Vagina (tissue), 2 donors: ENCODE measurements at places on chromosomes 11 and 22. TPM values are rescaled to one million over a fixed set of nuclear protein-coding genes. Genes with fewer than 3 reads are reported as not detected.

- no peak overlapping the region for H3K4me3 ChIP-seq
- no peaks in the 10 kb centered on the region for H3K36me3 ChIP-seq
- H3K27ac ChIP-seq, result no peak overlapping the region
Observed at GRCh38 chr11:108694846-108695245, 30.0 kb downstream of the DDX10 start.

- no peaks in the 10 kb centered on the region for H3K36me3 ChIP-seq
- DNase-seq, result no peak
- H3K27ac ChIP-seq, result no peak overlapping the region
- H3K4me1 ChIP-seq, result no peaks in the 10 kb centered on the region
Observed at GRCh38 chr22:26322179-26322905, 106.7 kb upstream of the ASPHD2 start.

DNA sequence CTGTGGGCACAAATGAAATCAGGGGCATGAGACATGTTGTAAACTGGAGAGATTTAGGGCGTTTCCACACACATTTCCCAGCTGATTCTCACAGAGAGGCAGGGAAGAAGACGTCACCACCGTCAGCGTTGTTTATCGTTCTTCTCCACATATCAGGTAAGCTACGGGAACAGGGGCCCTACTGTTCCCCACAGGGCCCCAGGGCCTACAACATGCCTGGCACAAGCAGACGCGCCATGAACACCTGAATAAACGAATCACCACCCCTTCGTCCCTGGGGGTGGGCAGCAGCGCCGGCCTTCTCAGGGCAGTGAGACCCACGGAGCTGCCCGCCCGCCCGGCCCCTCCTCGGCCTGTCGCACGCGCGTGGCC lies 342 bp downstream of the EFCAB6 start:
- DNase-seq, result peak; percentile 80
- H3K27me3 ChIP-seq, result no peaks in the 10 kb centered on the region
- H3K4me3 ChIP-seq, result peak overlapping the region; percentile 91
- peak overlapping the region; percentile 74 for H3K27ac ChIP-seq

- no peak overlapping the region for H3K27ac ChIP-seq
- no peaks in the 10 kb centered on the region for H3K27me3 ChIP-seq
- DNase-seq, result no peak
- no peak overlapping the region for H3K4me3 ChIP-seq
- peaks cover 6% of the 10 kb centered on the region for H3K4me1 ChIP-seq
- no peaks in the 10 kb centered on the region for H3K36me3 ChIP-seq
Observed at GRCh38 chr11:34787348-34787747, 128.8 kb downstream of the APIP start.

DNA sequence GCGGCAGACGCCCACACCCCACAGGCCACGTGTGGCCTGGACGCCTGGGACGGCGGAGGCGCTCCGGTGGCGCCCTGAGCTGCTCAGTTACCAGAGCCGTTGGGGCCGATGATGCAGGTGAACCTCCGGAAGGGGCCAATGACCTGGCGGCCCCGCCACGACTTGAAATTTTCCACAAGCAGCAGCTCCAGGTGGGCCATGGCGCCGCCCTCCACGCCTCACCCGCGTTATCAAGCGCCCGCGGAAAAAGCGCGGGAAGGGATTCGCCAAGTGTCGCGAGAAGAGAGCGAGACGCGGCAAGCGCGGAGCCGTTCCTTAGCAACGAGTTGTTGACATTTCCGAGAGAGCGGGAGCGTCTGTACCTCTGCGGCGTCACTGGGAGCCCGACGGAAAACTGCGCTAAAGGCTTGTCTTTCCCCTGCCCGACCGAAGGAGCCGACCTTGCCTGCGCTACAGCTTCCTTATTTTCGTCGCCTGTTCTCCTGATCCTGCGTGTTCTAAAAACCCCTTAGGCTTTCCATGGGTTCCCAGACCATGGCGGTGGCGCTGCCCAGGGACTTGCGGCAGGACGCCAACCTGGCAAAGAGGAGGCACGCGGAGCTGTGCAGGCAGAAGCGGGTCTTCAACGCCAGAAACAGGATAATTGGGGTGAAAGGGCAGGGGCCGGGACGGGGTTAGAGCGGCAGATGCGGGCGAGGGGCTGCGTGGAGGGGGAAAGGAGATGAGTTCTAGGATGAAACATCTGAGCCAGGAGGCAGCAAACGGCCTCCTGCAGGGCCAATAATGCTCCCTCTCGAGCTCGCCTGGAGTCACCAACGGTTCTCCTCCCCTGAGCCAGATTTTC lies at the start of the genes RIBC2 and SMC1B:
Gene RIBC2 (plus strand): TSS at position 326 of the 844 bp plus-strand sequence. CDS start 194 bp downstream, at position 520.
Gene SMC1B (minus strand): TSS at position 232 of the 844 bp plus-strand sequence. CDS start 32 bp downstream, at position 200.
- no peak for DNase-seq
- H3K4me3 ChIP-seq, result peak within 1 kb of the TSS; percentile 51
- H3K27me3 ChIP-seq, result no peaks in the 10 kb centered on the region
- H3K27ac ChIP-seq, result peak within 1 kb of the TSS; percentile 66
- H3K4me1 ChIP-seq, result peaks cover 14% of the 10 kb centered on the region

DNA sequence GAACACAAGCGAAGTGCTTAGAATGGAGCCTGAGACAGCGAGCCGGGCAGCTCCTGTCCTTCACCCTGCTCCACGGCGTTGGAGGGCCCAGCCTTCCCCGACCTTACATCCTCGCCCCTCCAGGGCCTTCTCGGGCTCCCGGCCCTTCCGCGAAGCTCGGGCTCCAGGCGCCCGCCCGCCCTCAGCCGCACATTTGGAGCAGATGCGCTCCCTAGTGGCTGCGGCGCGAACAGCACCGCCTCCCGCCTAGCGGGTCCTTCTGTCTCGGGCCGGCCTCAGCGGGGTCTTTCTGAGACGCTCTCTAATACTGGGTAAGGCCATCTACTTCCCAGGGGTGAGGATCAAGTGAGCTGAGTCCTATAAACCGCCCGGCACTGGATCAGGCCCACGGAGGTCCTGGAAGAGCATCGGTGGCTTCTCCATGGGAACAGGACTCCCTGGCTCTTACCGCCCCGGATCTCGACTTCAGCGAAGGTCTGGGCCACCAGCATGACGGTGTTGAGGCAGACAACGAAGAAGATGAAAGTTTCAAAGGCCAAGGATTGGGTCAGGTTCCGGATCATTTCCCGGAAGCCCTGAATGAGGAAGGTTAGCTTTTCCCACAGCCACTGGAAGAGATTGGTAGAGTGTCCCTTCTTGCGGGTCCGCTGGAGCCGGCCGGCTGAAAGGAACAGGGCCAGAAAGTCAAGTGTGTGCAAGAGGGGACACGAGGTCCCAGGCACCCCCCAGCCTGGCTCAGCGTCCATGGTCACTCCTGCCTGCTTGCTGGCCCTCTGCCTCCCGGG lies 3.7 kb downstream of the CATSPER1 start:
- no peak for DNase-seq
- H3K4me3 ChIP-seq, result peak overlapping the region; percentile 8
- H3K27me3 ChIP-seq, result no peaks in the 10 kb centered on the region
- H3K4me1 ChIP-seq, result peaks cover 4% of the 10 kb centered on the region

- no peaks in the 10 kb centered on the region for H3K36me3 ChIP-seq
- H3K4me1 ChIP-seq, result peaks cover 18% of the 10 kb centered on the region
- H3K27me3 ChIP-seq, result no peaks in the 10 kb centered on the region
- peak; percentile 81 for DNase-seq
- H3K4me3 ChIP-seq, result no peak overlapping the region
- H3K27ac ChIP-seq, result no peak overlapping the region
Observed at GRCh38 chr11:71298761-71299181, 46.4 kb upstream of the SHANK2 start.

- H3K27me3 ChIP-seq, result no peaks in the 10 kb centered on the region
- no peak overlapping the region for H3K4me3 ChIP-seq
- no peak for DNase-seq
- no peaks in the 10 kb centered on the region for H3K36me3 ChIP-seq
- H3K4me1 ChIP-seq, result no peaks in the 10 kb centered on the region
Observed at GRCh38 chr11:27161071-27161470, 120.5 kb downstream of the BBOX1 start.

DNA sequence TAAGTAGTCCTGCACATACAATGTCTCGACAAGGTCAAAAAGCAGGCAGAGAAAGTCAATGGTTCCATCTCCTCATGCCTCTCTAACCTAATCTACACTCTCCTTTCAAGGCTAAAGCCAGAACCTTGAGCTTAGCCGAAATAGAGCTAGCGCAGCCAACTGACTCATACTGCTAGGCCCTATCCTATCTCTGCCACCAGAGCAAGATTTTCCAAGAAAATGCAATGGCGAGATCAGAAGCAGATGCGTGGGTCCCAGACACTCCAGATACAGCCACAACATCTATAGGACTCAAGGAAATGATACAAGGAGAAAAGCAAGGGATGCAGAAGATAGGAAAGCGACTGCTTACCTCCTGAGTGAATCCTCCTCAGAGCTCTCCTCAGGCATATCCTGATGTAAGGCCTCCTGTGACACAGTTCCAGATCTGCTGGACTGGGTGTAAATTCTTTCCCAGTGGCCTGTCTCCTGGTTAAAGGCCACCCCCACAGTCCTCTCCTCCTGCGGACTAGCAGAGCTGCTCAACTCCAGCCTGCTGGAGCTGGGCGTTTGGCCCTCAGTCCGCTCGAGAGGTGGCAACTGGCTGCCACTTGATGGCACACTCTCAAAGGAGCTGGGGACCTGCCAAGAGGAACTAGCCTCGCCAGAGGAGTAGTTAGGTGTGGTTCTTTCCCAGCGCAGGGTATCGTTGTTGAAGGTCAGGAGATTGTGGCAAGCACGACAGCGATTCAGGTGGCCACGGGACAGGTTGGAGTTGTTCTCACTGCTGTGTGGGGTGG lies 52.0 kb downstream of the AMBRA1 start:
- DNase-seq, result no peak
- H3K27me3 ChIP-seq, result no peaks in the 10 kb centered on the region
- H3K36me3 ChIP-seq, result peaks cover 9% of the 10 kb centered on the region
- H3K4me1 ChIP-seq, result peaks cover 9% of the 10 kb centered on the region

DNA sequence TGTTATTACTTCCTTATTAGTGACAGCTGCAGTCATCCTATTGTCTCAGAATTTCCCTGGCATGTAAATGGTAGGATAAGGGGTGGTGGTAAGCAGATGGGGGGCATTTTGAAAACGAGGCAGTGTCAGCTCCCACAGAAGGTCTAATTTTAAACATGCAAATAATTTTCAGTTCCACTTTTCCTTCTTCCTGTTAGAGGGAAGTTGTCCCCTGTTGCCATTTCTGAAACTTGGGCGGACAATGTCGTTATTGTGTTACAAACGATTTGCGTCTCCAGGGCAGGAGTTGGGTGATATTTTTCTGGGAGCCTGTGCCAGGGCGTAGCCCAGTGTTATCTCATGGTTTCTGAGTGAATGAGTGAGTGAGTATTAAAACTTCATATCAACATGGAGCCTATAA lies 7.4 kb downstream of the PTPRJ start:
- DNase-seq, result no peak
- H3K4me1 ChIP-seq, result no peaks in the 10 kb centered on the region
- H3K27ac ChIP-seq, result no peak overlapping the region
- H3K36me3 ChIP-seq, result no peaks in the 10 kb centered on the region
- no peak overlapping the region for H3K4me3 ChIP-seq

GRCh38 chr11:82810326-82810725 lies 76.7 kb upstream of the FAM181B start:
- H3K4me3 ChIP-seq, result no peak overlapping the region
- H3K4me1 ChIP-seq, result no peaks in the 10 kb centered on the region
- DNase-seq, result no peak

Gene OR5P2
- not detected for total RNA-seq

Gene HEPACAM
- total RNA-seq, result 3.4 TPM

Gene CD3G
- total RNA-seq, result 2.2 TPM

DNA sequence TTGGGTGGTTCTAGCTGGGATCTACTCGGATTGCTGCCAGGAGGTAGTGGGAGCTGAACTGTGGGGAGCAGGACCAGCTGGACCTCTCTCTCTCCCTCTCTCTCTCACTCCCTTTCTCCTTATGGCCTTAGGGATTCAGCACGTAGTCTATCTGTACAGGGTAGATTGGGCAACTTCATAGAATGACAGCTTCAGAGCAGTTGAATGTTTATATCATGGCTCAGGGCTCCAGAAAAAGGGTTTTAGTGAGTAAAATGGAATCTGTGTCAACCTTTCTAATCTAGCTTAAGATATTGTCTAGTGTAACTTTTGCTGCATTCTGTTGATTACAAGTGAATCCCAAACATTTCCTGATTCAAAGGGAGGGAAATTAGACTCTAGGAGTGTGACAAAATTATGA lies 127.7 kb upstream of the PDGFD start:
- no peaks in the 10 kb centered on the region for H3K4me1 ChIP-seq
- H3K27me3 ChIP-seq, result no peaks in the 10 kb centered on the region
- H3K27ac ChIP-seq, result no peak overlapping the region

Gene LDLRAD3
- 34.4 TPM for total RNA-seq

Gene PNPLA5
- total RNA-seq, result not detected

Gene TYMP
- 82.0 TPM for total RNA-seq

DNA sequence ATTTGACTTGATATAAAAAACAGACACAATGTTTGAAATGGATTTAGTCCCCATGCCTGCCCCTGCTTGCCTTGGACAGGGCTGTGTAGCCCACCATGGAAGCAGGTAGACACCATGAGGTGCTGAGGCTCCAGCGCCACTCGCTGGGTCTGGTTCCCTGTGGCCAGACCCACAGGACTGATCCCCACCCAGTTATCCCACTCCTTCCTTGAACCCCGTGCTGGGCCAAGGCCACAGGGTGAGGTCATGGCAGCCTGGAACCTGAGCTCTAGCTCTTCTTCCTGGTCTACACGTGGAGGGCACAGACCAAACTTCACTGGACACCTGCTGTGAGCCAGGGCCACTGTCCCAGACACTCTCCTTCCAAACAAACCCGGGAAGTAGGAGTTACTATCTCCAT lies 42.5 kb downstream of the GAB4 start:
- H3K27me3 ChIP-seq, result no peaks in the 10 kb centered on the region
- no peaks in the 10 kb centered on the region for H3K4me1 ChIP-seq
- no peaks in the 10 kb centered on the region for H3K36me3 ChIP-seq
- no peak for DNase-seq
- H3K27ac ChIP-seq, result no peak overlapping the region
- no peak overlapping the region for H3K4me3 ChIP-seq

DNA sequence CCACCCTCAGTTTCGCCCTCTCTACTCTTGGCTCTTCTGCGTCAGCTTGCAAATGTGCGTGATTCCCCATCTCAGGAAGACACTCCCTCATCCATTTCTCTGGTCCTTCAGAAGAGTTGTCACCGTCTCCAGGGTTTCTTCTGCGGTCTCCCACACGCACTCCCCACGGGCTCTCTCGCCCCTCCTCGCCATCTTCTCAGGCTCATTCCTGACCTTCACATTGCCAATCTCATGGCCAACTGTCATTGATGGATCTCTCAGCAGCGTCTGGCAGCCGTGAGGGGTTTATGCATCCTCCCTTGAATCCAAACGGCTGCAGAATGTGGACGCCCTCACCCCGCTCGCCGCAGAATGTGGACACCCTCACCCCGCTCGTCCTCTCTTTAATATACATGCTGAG lies 10.5 kb downstream of the SYNGR1 start:
- peak overlapping the region; percentile 59 for H3K27ac ChIP-seq
- H3K4me1 ChIP-seq, result peaks cover 57% of the 10 kb centered on the region
- H3K36me3 ChIP-seq, result no peaks in the 10 kb centered on the region
- no peak for DNase-seq
